ENCODE measurements at places on chromosomes 2 and 18. TPM values are rescaled to one million over a fixed set of nuclear protein-coding genes. Genes with fewer than 3 reads are reported as not detected.
A peak's percentile ranks its signal among the peaks of the same experiment; 100 is the strongest.

GRCh38 chr2:239245107-239245506, 155.7 kb downstream of the HDAC4 start:
- H3K27me3 ChIP-seq = no peaks in the 10 kb centered on the region
- H3K27ac ChIP-seq = no peak overlapping the region
- H3K4me1 ChIP-seq = peaks cover 6% of the 10 kb centered on the region
- no peak for DNase-seq
- H3K36me3 ChIP-seq = no peaks in the 10 kb centered on the region
- H3K4me3 ChIP-seq = no peak overlapping the region

DNA sequence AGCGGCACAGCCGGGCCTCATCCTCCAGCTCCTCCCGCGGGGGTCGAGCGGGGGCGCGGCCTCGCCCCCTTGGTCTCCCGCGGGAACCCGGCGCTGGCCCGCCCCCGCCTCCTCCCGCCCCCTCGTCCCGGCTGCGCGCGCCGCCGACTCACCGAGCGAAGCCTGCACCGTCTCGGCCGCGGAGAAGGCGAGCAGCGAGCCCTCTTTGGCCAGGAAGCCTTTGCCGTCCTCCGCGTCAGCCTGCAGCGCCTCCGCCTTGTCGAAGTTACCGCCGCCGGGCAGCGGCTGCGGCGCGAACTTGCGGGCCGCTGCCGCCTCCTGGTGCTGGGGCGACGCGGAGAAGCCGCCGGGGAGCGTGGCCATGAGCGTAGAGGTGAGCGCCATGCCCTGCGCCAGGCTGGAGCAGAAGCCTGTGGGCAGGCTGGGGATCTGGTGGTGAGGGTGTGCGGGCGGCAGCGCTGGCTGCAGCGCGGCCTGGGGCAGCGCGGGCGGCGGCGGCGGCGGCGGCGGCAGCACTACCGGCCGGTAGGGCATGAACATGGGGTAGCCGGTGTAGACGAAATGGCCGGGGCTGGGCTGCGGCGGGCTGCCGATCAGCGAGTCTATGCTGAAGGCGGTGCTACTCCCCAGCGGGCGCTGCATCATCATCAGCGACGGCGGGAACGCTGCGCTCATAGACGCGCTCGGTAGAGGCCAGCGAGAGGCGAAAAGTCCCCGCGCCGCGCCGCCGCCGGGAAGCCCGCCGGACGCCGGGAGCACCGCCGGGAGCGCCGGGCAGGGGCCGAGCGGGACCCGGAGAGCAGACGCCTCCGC, 683 bp downstream of the GBX2 start:
- H3K4me1 ChIP-seq = peaks cover 29% of the 10 kb centered on the region
- H3K4me3 ChIP-seq = no peak overlapping the region
- no peaks in the 10 kb centered on the region for H3K36me3 ChIP-seq
- peaks cover 20% of the 10 kb centered on the region for H3K27me3 ChIP-seq
- H3K27ac ChIP-seq = no peak overlapping the region
- DNase-seq = no peak

DNA sequence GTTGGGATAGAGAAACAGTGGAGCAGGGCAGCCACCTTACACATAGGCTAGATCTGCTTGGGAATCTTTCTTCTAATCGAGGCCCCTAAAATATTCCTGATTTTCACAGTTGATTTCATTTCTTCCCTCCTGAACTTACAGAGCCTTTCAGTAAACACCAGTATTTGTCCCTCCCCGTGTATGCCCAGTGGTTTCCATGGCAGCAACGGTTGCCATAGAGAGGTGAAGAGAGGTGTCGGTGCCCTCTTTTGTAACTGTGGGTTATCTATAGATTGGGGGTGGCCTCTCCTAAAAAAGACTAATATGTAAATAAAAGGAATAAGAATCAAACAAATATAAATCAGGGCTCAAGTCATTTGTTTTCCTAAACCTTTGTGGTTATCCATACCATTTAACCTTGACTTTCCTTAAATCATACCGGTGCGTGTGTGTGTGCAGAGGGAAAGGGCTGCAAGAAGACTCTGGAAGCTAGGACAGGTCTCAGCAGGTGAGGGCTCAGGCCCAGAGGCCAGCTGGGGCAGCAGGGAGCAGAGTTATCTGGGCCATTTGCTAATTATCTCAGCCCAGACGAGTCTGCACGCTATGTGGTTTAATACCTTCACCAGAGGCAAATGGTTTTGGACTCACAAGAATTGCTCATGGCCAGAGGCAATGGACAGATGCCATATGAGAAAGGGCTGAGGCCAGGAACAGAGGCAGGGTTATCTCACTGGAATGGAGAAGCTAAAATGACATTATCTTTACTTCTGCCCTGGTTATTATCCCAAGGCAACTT, 35.5 kb downstream of the LIPG start:
- no peak overlapping the region for H3K27ac ChIP-seq
- no peaks in the 10 kb centered on the region for H3K27me3 ChIP-seq
- no peak for DNase-seq
- H3K4me1 ChIP-seq = no peaks in the 10 kb centered on the region

- no peaks in the 10 kb centered on the region for H3K4me1 ChIP-seq
- no peaks in the 10 kb centered on the region for H3K27me3 ChIP-seq
- peaks cover 1% of the 10 kb centered on the region for H3K36me3 ChIP-seq
- no peak for DNase-seq
- H3K4me3 ChIP-seq = no peak overlapping the region
Measured at GRCh38 chr2:162267996-162268395, 24.8 kb upstream of the FAP start.

- no peak overlapping the region for H3K27ac ChIP-seq
- H3K4me1 ChIP-seq = no peaks in the 10 kb centered on the region
- H3K36me3 ChIP-seq = no peaks in the 10 kb centered on the region
- H3K27me3 ChIP-seq = no peaks in the 10 kb centered on the region
Measured at GRCh38 chr2:122481717-122482116, 726.3 kb downstream of the TSN start.

DNA sequence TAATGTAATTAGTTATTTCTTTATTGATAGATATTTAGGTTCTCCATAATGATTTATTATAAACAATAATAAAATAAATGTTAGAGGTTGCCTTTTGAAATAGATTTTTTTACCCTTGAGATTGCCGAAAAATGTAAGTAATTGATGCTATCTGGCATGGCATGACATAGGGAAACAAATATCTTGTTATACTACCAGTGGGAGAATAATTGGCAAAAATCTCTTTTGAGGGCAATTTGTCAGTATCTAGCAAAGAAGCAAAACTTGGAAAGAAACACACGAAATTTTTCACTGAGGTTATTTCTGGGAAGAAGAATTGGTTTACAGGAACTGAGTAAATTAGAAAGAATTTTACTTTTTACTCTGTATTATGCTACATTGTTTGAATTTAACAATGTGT, 547.2 kb upstream of the SETBP1 start:
- H3K4me3 ChIP-seq = no peak overlapping the region
- H3K27ac ChIP-seq = no peak overlapping the region
- no peaks in the 10 kb centered on the region for H3K4me1 ChIP-seq
- DNase-seq = no peak
- no peaks in the 10 kb centered on the region for H3K36me3 ChIP-seq

DNA sequence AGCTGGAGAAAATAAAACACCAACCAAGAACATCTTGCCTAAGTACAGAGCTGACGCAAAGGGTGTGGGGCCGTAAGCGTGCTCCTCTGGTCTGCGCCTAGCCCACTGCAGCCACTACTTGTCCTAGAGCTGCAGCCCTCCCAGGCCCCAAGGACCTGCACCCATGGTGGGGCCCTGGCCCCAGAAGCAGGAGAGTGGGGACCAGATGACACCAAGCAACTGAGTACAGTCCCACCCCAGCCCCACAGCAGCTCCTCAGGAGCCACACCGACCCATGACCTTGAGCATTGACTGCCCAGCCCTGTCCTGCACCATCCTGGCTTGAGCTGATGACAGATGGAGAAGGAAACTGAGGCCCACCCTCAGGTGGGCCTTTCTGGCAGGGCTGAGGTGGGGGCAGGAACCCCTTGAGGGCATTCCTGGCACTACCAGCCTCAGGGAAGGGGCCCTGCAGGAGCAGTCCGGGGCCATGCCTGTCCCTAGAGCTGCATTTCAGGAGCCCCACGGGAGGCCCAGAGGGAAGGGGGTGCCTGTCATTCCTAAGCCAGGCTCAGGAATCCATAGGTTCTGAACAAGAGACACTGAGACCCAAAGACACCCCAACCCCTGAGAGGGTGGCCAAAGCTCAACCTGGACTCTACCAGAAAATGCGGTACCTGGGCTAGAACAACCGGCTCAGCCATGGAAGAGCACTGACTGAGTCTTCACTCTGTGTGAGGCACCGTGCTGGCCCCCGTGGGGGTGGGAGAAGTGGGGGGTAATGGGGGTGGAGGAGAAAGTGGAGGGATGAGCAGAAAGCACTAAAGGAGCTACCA, 4.9 kb downstream of the KIF1A start:
- no peak for DNase-seq
- H3K4me3 ChIP-seq = no peak overlapping the region
- no peaks in the 10 kb centered on the region for H3K27me3 ChIP-seq
- no peaks in the 10 kb centered on the region for H3K36me3 ChIP-seq
- peaks cover 3% of the 10 kb centered on the region for H3K4me1 ChIP-seq
- no peak overlapping the region for H3K27ac ChIP-seq

DNA sequence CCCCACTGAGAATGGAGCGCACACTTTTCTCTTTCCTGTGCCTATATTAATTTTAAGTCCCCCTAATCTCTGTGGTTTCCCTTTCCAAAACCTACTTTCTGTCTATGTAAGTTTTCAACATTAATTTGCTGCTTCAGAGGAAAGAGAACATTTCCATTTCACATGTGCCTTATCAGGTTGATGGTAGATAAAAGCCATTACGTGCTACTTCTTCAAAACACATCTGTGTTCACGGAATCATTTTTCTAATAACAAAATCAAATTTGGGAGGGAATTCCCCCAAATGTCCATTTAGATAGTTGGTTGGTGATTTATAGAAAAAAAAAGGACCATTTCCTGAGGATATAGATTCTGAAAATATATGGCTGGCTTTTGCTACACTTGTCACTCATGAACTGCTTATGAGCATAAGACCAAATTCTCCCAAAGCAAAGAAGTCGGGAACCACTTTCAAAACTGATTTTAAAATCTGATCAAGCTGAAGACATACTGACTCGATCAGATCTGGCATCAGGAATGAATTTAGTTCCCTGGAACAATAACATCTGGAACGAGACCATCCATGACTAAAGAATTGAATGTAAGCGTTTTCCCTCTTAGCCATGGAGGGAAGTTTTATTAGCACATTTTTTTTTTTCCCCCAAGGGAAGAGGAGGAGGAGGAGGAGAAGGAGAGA, 8.2 kb downstream of the PTGR3 start:
- no peaks in the 10 kb centered on the region for H3K4me1 ChIP-seq
- H3K4me3 ChIP-seq = no peak overlapping the region
- no peak overlapping the region for H3K27ac ChIP-seq
- H3K27me3 ChIP-seq = no peaks in the 10 kb centered on the region
- DNase-seq = no peak
- no peaks in the 10 kb centered on the region for H3K36me3 ChIP-seq

DNA sequence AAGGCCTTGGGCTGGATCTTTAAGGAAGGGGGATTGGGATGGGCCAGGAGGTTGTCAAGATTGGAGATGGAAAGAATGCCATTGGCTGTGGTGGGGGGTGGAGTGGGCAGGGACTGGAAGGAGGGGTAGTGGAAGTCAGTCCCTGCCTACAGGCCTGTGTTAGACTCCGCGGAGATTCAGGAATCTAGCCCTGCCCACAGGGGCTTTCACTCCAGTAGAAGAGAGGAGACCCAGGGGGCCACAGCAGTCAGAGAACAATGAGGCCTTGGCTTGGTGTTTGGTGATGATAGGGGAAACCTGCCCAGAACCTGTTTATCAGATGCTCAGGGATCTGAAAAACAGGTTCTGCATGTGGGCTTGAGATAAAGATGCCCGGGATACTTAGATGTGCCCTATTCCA, 6.1 kb downstream of the STEAP3 start:
- no peak overlapping the region for H3K4me3 ChIP-seq
- peaks cover 30% of the 10 kb centered on the region for H3K4me1 ChIP-seq
- DNase-seq = no peak
- no peak overlapping the region for H3K27ac ChIP-seq
- no peaks in the 10 kb centered on the region for H3K27me3 ChIP-seq
- peaks cover 4% of the 10 kb centered on the region for H3K36me3 ChIP-seq

DNA sequence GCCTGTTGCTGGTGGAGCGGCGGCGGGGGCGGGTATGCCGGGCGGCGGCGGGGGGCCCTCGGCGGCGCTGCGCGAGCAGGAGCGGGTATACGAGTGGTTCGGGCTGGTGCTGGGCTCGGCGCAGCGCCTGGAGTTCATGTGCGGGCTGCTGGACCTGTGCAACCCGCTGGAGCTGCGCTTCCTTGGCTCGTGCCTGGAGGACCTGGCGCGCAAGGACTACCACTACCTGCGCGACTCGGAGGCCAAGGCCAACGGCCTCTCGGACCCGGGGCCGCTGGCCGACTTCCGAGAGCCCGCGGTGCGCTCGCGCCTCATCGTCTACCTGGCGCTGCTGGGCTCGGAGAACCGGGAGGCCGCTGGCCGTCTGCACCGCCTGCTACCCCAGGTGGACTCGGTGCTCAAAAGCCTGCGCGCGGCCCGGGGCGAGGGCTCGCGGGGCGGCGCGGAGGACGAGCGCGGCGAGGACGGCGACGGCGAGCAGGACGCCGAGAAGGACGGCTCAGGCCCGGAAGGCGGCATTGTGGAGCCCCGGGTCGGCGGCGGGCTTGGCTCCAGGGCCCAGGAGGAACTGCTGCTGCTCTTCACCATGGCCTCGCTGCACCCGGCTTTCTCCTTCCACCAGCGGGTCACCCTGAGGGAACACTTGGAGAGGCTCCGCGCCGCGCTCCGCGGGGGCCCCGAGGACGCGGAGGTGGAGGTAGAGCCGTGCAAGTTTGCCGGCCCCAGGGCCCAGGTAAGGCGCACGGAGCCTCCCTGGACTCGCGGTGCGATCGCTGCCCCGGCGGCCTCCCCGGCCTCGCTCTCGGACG, 1.0 kb downstream of the ZCCHC2 start:
- no peaks in the 10 kb centered on the region for H3K27me3 ChIP-seq
- H3K4me1 ChIP-seq = peaks cover 10% of the 10 kb centered on the region
- H3K27ac ChIP-seq = peak overlapping the region; percentile 97
- peak; percentile 61 for DNase-seq
- H3K4me3 ChIP-seq = peak overlapping the region; percentile 78

DNA sequence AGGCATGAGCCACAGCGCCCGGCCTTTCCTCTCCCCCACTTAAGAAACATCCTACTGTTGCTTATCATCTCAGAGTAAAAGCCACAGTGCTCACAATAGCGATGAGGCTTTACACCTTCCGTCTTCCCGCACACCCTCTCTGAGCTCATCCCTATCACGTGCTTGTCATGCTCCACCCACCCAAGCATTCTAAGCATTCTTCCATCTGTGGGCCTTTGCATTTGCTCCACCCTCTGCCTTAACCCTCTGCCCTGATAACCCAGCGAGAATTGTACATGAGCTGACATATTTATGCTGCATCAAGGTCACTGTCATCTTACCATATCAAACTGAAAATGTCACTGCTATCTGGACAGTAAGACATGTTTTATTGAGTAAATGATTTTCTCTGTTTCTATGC, 22.6 kb downstream of the FOXI3 start:
- no peak overlapping the region for H3K27ac ChIP-seq
- no peak overlapping the region for H3K4me3 ChIP-seq
- H3K36me3 ChIP-seq = no peaks in the 10 kb centered on the region
- no peaks in the 10 kb centered on the region for H3K4me1 ChIP-seq
- H3K27me3 ChIP-seq = no peaks in the 10 kb centered on the region

Gene DPY30
- polyA plus RNA-seq = 36.5 TPM

Gene FEV
- polyA plus RNA-seq = not detected

Gene IL18R1
- 4.9 TPM for polyA plus RNA-seq

Gene KATNAL2
- 1.0 TPM for polyA plus RNA-seq

Gene DARS1
- 25.0 TPM for polyA plus RNA-seq
